Esophagus muscularis mucosa (tissue), 4 donors: ENCODE measurements at places on chromosomes 4 and X. TPM values are rescaled to one million over a fixed set of nuclear protein-coding genes. Genes with fewer than 3 reads are reported as not detected.
A peak's percentile ranks its signal among the peaks of the same experiment; 100 is the strongest.

The EDA gene
- 10.9 TPM for total RNA-seq

The ARSD gene
- 15.2 TPM for total RNA-seq

The CT45A3 gene
- not detected for total RNA-seq

DNA sequence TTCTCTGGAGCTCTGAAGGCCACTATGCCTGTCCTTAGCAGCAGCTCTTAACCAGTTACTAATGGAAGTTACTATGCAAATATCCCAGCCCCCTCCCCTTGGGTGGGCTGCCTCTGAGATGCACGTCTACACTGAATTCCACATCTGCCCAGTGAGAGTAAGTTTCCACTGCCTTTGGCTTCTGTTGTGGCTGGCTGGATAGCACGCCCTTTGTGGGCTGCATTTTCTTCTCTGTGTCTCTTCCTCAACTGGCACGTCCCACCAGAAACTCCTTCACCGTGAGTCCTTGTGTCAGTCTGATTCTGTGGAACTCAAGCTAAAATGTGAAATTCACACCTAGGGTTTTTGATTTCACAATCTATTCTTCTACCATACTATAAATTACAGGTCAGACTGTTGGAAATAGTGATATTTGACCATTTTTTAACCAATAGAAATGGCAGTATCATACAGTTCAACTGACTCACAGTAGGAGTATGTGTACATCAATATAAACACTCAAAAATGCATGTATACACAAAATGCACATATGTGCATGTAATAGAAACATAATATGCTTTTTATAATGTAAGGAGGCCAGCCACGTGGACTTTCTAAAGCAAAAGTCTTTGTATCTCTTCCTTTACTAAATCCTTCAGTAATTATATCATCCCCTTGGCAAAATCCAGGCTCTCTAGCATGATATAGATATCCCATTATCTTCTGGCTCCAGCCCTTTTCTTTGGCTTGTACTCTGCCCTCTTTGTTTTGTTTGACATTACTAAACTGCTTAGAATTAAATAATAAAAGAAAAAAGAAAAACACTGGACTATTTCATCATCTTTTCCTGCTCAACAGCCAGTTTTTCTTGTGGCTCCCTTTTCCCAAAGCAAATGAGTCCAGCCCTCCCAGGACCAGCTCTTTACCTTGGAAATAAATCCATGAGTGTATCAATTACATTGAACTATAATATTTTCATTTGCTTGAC, 33.2 kb upstream of the LDB2 start:
- DNase-seq: peak; percentile 77

DNA sequence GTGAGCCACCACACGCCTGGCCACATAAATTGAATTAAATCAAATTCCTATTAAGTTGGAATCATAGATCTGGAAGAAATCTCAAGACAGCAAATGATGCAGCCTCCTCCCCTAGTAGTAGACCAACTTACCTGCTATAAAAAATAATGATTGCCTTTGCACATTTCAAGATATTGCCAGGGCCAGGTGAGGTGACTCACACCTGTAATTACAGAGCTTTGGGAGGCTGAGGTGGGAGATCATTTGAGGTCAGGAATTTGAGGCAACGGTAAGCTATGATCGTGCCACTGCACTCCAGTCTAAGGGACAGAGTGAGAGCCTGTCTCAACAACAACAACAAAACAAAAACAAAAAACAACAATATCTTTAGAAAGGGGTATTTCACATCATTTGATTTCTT, 17.0 kb upstream of the WWC2 start:
- DNase-seq: no peak

- no peak for DNase-seq
These were observed 14.3 kb downstream of the ANTXR2 start for GRCh38 chr4:80058740-80059139.

The FAM120C gene
- 7.0 TPM for total RNA-seq

- no peak for DNase-seq
These were observed 49.5 kb downstream of the CPZ start for GRCh38 chr4:8641931-8642650.

DNA sequence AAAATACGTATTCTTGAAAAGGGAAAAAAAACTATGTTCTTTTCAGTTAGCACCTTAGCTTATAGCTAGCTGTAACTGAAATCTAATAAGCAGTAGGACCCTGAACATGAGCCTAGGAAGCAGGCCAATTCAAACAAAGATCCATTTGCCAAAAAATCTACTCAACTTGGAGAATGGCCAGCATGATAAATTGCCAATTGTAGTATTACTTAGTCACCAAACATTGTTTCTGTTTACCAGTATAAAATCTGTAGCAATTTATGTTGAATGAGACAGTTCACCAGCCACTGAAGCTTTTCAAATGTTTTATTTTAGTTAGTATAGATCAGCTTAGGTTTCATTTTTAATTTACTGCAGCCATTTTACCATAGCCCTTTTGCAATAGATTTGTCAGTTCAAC, 323.6 kb upstream of the DIPK2B start:
- no peak for DNase-seq

- no peak for DNase-seq
These were observed 15.2 kb upstream of the F11 start for GRCh38 chr4:186250760-186251159.

DNA sequence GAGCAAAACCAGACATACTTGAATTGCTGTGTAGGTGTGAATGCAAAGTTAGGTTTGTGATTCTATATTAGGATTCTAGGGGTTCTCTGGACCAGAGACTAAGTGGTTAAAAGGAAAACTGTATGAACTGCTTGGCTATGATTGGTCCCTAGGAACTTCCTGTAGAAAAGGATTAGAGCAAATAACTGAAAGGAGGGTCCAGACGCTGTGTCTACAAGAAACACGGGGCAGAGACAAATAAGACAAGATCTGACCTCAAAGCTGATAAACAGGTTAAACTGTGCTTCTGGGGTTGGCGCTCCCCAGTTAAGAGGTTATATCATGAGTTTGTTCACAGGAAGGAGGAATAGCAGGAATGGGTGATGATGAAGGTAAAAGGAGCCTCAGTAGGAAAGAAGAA, 183.6 kb downstream of the MGST2 start:
- no peak for DNase-seq

GRCh38 chr4:147286846-147287587, 193.9 kb upstream of the EDNRA start:
- no peak for DNase-seq

The SOWAHD gene
- total RNA-seq: not detected

DNA sequence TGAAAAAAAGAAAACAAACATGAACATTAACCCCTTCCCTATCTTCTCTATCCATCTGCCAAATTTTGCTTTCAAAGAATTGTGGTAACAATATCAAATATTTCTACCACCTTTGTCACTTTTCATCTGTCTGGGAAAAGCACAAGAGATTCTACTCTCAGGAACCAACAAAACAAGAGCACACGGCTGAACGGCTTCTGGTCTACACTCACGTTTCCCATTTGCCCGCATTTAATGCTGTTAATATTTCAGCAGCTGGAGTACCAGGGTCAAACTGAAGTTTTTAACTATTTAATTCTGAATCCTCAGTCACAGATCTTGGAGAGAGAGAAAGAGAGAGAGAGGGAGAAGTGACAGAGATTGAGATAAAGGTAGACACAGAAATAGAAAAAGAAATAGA, 91.4 kb downstream of the UNC5C start:
- DNase-seq: no peak
